ENCODE measurements at places on chromosomes 3 and 15.

DNA sequence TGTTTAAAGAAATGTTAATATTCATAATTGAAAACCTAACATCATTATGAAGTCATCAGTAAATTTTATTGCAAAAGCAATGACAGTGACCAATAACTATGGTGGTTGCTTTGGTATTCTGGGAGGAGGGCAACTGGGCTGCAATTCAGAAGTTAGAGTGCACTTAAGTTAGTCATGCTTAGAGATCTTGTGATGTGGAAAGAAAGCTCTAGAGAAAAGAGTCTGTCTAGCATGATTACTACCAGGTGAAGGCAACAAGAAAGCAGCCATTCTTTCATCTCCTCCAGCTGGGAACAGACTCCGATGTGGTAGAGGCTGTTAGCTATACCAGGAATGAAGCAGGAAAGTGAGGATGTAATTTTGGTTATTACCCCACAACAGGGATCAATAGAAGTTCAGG lies 625.6 kb downstream of the SI start:
- no peak for DNase-seq

GRCh38 chr3:133610031-133610430 lies 36.5 kb downstream of the CDV3 start:
- DNase-seq, result no peak

- no peak for DNase-seq
These were observed 54.1 kb upstream of the ATP2C1 start for GRCh38 chr3:130839813-130840212.

- no peak for DNase-seq
These were observed 76.2 kb downstream of the SETD5 start for GRCh38 chr3:9473496-9474065.

GRCh38 chr3:172530101-172530561 lies 6.9 kb upstream of the TNFSF10 start:
- DNase-seq, result no peak

- DNase-seq, result no peak
These were observed at the start of gene CIDEC for GRCh38 chr3:9879830-9880549. Gene CIDEC (minus strand): TSS chr3:9880253. CDS start chr3:9878486, 1,767 bp downstream.

GRCh38 chr3:77693147-77693546 lies 653.2 kb downstream of the ROBO2 start:
- no peak for DNase-seq

GRCh38 chr3:134790065-134790464 lies 5.0 kb upstream of the EPHB1 start:
- no peak for DNase-seq

DNA sequence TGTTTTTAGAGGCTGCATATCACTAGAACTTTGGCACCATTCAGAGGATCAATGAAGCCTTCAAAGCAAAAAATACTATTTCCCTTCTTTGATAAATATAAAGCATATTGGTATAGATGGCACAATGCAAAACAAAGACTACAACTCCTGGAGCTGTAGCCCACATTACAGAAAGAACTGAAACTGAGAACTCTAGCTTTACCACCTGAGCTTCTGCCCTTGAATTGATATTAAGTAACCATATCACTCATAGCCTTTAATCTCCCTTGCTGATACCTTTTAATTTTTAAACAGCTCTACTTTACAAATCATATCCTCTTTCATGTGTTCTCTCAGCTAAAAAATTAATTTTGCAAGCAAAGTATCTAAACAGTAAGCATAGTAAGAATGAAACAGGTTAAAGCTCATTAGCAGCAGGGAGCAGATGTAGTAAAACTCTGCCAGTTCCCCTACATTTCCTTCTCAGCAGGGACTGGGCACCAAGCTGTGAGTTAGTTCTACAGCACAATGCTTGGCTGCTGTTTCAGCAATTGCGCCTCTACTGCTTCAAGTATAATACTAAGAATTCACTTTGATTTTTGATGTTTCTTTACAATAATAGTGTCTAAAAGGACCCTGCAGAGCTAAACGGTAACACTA lies 97.9 kb upstream of the NANOGP8 start:
- peak; percentile 36 for DNase-seq

GRCh38 chr3:180306155-180306554 lies 269.4 kb upstream of the PEX5L start:
- no peak for DNase-seq

DNA sequence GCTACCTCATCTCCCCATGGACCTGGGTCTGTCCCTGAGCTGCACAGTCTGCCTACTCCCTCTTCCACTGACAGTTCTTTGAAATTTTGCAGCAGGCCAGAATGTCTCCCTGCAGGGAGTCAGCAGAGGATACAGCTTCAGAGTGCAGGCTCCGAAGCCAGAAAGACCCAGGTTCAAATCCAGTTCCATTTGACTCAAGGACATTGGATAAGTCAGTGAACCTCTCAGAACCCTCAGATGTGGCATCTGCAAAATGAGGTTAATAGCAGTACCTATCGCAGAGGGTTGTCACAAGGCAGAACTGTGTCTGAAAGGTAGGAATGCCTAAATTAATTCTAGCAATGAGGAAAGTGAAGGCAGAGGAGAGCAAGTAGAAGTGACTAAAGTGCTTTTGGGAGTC lies 244.4 kb upstream of the TRIM42 start:
- no peak for DNase-seq

DNA sequence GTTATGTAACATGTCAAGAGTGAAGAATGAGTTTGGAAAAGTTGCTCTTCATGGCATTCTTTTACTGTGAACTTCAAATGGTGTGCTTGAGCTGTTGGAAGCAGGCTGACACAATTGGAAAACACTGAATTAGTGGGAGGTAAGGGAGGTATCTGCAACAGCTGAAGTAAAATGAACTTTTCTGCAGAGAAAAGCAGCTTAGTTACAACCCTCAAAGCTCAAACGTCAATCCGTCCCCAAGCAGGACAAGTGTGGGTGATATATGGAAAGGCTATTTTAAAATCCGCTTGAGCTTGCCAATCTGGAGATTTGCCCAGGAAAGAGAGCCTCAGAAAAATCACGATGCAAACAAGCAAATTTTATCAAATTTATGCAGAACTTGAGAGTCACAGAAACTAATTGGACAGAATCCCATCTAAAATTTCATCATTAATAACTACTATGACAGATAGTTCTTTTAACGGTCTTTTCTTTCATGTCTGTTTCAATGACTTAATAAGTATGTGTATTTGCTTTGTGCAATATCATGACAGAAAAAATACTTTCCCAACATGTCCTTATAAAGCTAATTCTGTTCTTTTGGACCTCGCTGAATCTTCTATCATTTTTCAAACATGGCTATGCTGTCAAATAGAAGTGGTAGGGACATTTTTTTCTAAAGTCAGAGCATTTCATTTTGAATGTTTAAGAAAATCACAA lies 266.6 kb upstream of the SLITRK3 start:
- no peak for DNase-seq

DNA sequence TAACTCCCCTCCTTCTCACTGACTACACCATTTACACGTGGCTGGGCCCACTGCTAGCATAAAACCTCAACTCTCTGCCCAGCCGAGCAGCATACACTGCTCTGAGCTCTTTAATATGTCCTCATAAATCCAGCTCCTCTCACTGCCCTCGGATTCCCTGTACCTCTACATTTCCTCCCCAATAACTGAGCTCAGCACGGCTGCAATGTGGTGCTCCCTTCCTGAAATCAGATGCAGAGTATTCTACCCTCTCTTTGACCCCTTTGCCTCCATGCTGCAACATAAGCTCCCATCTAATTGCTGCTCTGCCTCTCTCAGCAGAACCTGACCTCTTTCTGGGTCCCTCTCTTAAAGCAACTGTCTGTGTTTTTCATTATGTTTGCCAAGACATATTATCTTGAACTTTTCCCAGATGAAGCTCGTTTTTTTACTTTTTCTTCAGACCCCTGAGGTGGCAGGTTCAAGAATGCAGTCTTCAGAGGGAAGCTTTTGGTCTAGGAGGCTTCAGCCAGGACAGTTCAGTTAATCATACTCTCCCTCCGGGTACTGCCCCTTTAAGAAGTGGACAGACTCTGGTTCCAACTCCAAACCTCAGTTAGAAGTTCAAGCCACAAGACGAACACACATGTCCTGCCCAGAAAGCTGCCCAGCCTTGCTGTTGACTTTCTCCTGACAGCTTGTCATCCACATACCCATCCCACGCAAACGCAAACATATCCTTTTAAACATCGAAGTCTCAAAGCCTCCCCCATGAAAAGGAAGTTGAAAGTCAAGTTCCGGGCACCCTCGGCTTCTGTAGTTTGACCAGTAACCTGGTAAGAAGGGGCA lies 81.1 kb upstream of the NEO1 start:
- DNase-seq, result no peak

- no peak for DNase-seq
These were observed 151.1 kb downstream of the CTNNB1 start for GRCh38 chr3:41350441-41350840.

DNA sequence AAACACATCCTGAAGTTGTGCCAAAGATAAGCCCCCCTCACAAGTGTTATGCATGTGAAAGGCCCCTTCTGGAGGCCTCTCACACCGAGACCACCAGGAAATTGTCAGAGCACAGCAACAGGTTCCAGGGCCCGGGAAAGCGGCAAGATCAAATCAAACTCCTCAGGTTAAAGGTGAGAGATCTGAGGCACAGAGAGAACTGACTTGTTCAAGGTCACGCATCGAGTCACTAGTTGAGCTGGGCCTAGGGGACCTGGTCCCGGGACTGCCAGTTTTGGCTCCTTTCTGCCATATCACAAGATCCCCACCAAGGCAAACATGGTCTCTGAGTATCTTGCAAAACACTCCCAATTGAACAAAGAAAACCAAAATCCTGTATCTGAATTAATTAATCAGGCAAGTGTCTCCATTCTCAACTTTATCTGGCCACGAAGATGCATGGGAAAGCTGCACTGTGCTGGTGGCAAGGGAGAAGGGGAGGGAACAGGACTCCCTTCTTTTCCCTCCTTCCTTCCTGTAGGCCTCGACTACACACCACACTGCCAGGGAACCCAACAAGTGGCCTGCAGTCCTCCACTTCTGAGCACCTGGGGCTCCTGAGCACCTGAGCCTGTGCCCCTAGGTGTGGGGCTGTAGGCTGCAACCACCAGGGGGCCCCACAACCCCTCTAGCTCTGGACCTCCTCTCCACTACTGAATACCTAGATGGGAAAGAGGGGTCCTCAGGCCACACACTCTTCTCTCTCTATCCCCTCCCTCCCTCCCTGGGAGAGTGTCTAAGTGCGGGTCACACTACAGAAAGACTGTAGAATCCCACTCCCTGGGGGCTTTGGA lies 37.3 kb downstream of the ANP32A start:
- no peak for DNase-seq

- DNase-seq, result no peak
These were observed 70.7 kb downstream of the TOP2B start for GRCh38 chr3:25594007-25594502.

GRCh38 chr3:174442302-174442682 lies 416.8 kb upstream of the NAALADL2 start:
- no peak for DNase-seq

- DNase-seq, result no peak
These were observed 32.7 kb downstream of the EBLN2 start for GRCh38 chr3:73094129-73094528.

- DNase-seq, result no peak
These were observed 771.3 kb downstream of the AGBL1 start for GRCh38 chr15:86850939-86851338.

DNA sequence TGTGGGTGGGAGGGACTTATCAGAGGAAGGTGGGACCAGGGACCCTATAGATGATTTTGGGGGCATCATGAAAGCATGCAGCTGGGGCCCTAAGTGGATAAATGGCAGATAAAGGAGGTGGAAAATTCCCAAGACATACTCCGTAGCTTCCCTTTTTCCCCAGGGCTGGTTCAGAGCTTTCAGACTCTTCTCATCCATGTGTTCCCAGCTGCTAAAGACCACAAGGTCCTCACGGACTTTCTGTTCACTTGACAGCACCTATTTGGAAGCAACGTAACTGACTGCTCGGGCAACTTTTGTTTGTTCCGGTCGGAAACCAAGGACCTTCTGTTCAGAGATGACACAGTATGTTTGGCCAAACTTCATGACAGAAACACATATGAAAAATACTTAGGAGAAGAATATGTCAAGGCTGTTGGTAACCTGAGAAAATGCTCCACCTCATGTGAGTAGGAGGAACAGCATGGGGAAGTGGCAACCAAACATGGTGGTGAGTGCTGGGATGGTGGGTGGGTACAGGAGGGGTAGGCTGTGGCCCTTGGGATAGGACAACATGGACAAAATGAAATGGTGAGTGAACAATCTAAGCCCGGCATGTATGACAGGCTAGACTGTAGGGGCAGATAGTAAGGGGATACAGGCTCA lies 28.7 kb upstream of the SRPRB start:
- DNase-seq, result no peak

GRCh38 chr3:47010910-47011309 lies 31.4 kb downstream of the NBEAL2 start:
- DNase-seq, result no peak

GRCh38 chr3:111608383-111608782 lies 13.2 kb upstream of the ZBED2 start:
- DNase-seq, result no peak

- no peak for DNase-seq
These were observed 204.3 kb downstream of the BBX start for GRCh38 chr3:107727102-107727501.

GRCh38 chr3:7307410-7307809 lies 446.5 kb downstream of the GRM7 start:
- no peak for DNase-seq

DNA sequence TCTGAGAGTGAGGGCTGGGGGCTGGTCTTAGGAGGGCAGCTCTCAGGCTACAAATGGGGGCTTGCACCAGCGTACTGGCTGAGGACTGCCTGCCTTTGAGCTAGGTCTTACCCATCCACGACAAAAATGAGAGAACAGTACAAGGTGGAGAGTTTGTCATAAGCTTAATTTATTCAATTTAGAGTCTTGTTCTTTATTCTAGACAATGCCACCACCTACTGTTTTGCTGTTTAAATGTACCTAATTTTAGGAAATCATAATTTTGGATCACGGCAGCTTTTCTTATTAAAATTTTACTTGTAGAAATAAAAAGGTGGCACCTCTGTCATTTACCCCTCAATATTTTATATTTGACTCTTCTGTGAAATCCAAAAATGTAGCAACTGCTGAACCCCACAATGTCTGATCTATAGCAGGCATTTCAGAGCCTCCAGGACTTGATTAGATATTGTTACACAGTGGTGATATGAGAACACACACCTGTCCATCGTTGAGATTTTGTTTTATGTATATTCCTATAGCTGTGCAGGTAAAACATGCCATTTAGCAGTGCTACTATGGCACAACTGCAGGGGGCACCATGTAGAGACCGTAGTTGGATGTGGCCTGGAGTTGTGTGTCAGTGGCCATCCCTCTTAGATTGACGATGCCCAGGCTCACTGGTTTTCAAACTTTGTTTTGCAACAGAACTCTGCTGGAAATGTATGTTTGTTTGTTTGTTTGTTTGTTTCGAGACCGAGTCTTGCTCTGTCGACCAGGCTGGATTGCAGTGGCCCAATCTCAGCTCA lies 88.6 kb downstream of the SLCO3A1 start:
- peak; percentile 20 for DNase-seq

DNA sequence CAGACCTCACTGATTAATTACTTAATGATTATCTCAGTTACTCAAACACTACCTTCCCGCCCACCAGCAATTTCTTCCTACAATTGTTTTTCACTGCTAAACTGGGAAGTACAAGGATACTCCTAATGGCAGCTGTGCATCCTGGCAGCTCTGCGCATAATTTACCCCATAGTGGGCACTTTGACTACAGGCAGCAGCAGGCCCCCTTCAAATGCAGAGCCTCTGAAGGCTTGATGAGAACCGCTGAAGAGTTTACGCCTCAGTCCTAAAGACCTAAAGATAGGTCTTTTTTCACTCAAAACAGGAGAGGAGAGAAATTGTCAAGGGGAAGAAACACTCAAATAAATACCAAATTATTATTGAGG lies 10.7 kb downstream of the CCDC32 start:
- no peak for DNase-seq

GRCh38 chr15:33675246-33675645 lies 293.1 kb upstream of the CHRM5 start:
- no peak for DNase-seq

All from NCI-H1694 (cell line).